HFF-Myc (cell line): ENCODE measurements at places on chromosomes 16 and 17.

DNA sequence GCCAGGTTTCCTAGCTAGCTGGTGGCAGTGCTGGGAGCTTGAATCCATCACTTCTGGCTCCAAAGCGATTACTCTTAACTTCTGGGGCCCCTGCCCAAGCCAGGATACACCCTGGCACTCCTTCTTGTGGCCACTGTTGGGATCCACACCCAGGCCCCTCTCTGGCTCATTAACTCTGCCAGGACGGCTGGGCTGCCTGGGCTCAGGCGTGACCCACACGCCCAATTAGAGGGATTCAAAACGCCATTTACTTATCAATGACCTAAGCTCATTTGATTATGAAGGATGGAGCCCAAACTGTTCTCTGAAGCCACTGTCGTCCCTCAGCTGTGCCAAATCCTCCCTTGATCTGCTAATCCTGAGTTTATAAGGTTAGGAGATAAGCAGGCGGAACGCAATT, 79.7 kb upstream of the BRD7 start:
- no peak for DNase-seq

DNA sequence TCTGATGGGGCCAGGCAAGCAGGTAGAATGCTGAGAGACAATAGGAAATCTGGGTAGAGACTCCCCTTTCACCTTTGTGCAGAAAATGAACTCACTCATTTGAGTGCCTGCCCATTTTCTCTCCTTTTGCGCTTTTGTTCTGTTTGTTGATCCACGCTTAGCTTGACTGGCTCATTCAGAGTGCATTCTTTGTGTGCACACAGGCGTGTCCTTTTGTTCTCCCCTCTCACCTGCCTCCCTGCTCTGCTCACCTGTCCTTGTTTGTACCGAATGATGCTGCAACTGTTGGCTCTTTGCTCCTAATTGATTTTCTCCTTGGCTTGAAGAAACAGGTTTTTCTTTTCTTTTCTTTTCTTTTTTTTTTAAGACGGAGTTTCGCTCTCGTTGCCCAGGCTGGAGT, 15.8 kb downstream of the PGS1 start:
- no peak for DNase-seq

GRCh38 chr17:5508810-5509209, 22.4 kb downstream of the MIS12 start:
- no peak for DNase-seq

DNA sequence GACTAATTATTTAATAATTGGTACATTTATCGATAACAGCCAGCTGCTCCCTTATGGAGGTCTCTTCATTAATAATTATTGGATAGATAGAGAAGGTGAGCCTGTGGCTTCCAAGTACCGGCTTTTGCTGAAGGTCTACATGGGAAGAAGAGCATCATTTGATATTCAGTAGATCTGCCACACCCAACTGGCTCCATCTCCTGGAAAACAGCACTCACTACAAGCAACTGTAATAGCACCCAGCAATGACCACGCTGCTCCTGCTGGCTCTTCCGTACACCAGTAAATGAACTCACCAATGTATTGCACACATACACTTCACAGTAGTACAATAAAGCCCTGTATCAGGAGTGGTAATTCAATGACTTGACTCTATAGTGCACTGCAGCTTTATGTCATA, 19.5 kb downstream of the MARVELD3 start:
- no peak for DNase-seq

GRCh38 chr17:64281962-64282752, 19.1 kb upstream of the TEX2 start:
- peak; percentile 44 for DNase-seq

DNA sequence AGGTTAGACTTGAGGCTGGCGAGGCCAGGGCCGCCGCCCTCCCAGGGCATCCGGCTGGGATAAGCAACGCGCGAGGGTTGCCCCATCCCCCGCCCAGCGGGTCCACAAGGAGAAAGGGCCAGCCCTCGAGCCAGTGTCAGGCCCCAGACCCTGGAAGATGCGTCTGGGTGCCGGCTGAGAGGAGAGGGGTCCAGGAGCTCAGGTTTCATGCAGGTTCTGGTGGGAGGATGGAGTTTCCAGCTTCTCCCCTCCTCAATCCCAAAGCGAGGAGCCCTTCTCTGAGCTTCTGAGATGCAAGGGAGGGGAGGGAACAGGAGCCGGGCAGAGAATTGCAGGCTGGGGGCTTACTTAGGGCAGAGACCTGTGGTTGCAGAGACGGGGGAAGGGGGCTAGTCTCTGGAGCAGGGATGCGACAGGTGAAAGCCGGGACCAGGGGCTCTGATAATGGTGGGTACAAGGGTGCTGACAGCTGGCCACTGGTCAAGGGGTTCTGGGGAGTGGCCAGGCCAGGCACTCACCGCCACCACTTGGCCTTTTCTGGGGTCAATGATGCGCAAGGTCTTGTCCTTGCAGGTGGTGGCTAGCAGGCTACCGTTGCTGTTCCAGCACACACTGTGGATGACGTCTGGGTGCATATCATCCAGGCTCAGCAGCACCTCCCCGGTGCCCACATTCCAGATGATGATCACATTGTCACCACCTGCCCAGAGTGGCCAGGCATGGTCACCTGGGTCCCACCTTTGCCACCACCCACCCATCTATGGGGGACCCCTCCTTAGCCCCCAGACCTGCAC, 4.2 kb downstream of the CORO6 start:
- no peak for DNase-seq

GRCh38 chr16:80167657-80168390, 373.0 kb upstream of the DYNLRB2 start:
- DNase-seq = no peak

DNA sequence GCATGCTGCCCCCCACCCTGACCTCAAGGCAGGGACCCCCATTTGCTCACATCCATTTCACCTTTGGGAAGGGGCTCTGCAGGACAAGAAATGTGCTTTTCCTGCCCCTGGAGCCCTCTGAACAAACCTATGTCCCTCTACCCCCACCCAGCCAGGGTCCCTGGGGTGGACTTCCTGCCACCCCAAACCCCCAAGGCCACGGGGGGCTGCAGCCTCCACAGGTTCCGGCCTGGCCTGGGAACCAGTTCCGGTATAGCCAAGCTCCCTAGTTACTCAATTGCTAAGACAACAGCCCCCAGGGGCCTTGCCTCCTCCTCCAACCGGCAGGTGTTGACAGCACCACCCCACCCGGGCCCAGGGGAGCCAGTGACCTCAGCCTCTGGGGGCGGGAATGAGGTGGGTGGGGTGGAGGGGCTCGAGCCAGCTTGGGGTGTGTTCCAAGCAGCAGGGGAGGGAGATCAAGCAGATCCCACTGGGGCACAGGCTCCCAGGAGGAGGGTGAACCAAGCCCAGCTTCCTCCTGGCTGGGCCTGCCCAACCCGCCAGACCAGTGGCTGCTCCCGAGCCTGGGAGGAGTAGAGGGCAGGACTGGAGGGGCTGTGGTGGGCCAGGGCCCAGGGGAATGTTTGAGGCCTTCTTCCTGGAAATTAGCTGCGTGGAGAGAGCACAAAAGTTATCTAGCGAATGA, 6.6 kb downstream of the PNMT start:
- DNase-seq = no peak

GRCh38 chr16:22653876-22654275, 143.2 kb downstream of the NPIPB5 start:
- DNase-seq = no peak

DNA sequence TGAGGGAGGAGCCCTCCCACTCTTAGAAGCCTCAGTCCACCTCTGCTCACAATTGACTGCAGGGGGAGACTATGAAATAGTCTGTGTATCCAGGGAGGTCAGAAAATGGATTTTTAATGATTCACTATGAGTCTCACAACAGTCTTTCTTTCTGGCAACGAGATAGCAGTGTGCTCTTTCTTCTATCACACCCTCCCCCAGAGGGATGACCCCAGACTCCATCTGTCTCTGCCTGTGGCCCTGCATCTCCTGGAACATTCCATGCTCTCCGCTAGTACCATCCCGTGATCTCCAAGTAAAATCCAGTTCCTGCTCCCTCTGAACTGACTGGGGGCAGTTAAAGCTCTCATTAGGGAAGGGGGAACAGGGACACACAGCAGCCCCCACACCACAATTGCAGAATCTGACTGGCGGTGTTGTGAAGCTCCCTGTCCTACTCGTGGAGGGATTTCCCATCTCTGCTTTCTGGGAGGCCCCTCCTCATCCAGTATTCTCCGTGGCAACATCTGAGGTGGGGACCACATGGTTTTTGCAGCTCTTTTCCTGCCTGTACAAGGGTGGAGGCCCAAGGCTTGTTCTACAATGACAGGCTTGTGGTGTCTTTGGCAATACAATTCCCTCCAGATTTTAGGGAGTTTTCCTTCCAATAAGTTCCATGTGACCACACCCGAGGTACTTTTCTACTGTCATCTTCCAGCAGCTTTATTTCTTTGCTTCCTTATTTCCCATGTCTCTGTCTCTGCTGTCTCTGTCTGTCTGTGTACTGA, 19.4 kb downstream of the NATD1 start:
- no peak for DNase-seq

- DNase-seq = no peak
Observed at GRCh38 chr16:87828907-87829621, 40.2 kb downstream of the SLC7A5 start.

GRCh38 chr16:67892375-67892774, 679 bp upstream of the PSKH1 start:
- no peak for DNase-seq

- DNase-seq = no peak
Observed at GRCh38 chr16:47858333-47858982, 297.3 kb downstream of the ABCC12 start.

DNA sequence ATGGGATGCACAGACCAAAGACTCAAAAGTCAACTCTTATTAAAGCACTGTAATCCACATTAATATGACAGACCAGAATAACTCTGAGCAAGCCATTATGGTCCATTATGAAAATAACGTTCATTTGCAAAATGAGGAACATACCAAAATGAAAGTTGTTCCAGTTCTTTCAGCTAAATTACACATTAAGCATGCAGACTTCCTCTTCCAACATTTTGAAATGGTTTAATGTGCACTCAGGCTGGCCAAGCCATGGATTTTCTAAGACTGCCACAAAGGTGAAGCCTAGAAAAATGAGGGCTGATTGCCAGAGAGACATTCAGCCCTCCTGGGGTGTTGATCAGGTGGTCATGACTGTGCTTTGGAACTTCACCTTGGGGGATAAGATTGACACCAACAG, 56.7 kb upstream of the NOG start:
- no peak for DNase-seq

- peak; percentile 85 for DNase-seq
Observed at GRCh38 chr16:70653809-70654771, 7.7 kb downstream of the IL34 start.

GRCh38 chr17:36085765-36086164, 4.2 kb downstream of the CCL3 start:
- no peak for DNase-seq

- no peak for DNase-seq
Observed at GRCh38 chr17:5913032-5913531, 157.1 kb upstream of the WSCD1 start.

GRCh38 chr17:34620458-34620857, 41.1 kb downstream of the TMEM132E start:
- DNase-seq = no peak

DNA sequence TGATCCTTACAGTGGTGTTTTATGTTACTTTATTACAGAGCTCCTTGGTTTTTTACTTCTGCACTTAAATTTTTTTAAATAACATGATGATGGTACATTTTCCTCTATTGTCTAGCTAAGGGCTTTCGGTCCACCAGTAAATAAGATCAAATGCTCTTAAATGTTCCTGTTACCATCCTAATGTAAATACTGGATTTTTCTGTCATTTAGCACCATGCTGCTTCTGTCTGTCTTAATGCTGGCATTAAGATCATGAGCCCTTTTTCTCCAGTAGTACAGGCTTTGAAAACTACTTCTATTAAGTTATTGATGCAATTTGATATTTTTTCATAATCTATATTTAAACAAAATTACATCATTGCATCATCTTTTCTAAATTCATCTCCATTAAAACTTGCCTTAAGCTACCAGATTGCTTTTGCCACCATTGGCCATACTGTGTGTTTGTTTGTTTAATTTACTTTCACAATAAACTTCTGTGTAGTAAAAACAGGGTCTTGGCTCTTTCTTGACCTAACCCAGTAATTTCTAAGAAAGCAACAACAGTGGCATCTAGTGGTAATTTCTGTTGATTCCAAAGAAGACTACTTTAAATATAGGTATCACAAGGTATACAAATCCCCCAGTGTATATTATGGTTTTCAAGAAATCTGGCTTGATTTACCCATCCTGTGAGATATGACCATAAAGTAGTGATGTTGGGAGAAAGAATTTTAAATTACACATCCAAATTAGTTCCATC, 9.0 kb upstream of the PHAF1 start:
- no peak for DNase-seq

DNA sequence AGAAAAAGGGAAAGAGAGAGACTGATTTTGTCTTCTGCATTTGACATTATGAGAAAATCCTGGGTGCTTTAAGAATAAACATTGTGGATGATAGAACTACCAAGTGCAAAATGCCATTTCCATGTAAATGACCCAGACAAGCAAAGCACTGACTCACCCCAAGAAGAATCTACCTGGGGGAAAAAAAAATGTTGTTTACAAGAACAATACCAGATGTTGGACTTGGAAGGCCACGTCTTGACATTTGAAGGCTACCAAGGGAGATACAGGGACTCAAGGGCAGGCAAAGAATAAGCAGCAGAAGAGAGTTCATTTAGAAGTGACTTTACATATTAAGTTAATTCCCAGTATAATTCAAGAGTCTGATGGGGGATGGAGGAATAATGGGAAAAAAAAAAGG, 125.3 kb downstream of the TMEM114 start:
- DNase-seq = no peak

GRCh38 chr17:2450016-2450650, 49.3 kb upstream of the MNT start:
- no peak for DNase-seq

DNA sequence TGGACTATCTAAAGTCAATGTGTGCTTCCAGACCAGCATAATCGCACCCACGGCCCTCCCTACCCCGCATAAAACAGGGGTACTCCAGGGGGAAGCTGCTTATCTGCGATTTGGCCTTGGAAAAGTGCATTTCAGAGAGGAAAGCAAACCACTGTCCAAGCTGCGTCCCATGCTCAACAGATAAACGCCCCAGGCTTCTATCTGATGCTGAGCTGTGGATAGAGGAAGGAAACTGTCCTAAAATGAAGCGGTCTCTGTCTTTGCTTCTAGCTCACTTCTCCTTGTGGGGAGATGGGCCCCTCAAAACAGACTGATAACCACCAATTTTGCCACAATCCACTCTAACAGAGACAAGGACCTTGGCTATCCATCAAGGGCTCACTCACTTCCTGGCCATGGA, 160.5 kb upstream of the TNRC6C start:
- DNase-seq = no peak

- DNase-seq = no peak
Observed at GRCh38 chr16:8966817-8967131, 3.1 kb upstream of the USP7 start.

DNA sequence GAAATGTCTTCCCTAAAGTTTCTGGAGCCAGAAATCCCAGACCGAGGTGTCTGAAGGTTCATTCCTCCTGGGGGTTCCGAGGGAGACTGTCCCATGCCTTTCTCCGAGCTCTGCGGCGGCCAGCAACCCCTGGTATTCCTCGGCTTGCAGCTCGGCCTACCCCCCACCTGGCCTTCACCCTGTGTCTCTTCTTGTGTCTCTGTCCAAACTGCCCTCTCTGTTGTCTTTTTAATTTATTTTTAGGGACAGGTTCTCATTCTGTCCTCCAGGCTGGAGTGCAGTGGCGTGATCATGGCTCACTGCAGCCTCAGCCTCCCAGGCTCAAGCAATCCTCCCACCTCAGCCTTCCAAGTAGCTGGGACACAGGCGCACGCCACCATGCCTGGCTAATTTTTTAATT, 211.7 kb downstream of the SEC14L1 start:
- no peak for DNase-seq

- DNase-seq = no peak
Observed at GRCh38 chr16:77414752-77415231, 20.0 kb downstream of the ADAMTS18 start.

GRCh38 chr17:31414550-31414918, 23.1 kb downstream of the RAB11FIP4 start:
- no peak for DNase-seq
